Activated T-cell treated with anti-CD3 and anti-CD28 coated beads for 48 hours (primary cell): ENCODE measurements at places on chromosomes 4 and X.
A peak's percentile ranks its signal among the peaks of the same experiment; 100 is the strongest.

DNA sequence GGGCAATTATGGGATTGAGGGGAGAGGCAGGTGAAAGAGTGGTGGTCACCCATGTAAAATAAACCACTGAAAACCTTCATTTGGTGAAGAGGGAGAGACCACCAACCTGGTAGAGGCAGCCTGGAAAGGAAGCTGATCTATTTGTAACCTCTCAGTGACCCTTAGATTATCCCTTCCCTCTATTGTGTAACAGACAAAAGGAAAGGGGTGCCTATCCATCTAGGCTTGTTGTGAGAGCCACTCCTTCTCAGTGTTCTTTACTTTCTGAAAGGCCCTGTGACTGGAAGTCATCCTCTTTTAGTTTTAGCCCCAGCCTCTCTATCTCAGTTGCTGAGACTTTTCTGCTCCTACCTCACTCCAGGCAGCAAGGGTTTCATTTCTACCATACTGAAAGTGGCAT is 142.4 kb downstream of the TMEM164 start:
- no peak for DNase-seq

DNA sequence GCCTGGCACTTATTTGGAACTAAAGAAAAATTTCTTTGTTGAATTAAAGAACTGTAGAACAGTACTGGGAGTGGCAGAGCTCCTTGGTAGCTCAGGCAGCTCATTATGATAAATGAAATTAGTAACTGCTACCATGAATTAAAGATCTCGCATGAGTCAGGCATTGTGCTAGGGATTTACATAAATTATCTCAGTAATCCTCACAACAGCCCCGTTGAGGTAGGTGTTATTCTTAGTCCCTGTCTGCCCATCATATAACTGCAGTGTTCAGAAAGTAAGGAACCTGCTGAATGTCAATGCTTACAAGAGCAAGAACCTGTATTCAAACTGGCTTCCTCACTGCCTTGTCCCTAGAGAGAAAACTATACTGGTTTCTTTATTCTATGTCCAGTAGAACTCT is 108.3 kb downstream of the NLGN4X start:
- DNase-seq = no peak

- DNase-seq = no peak
Observed at GRCh38 chr4:127656047-127656680, 23.4 kb downstream of the INTU start.

- no peak for DNase-seq
Observed at GRCh38 chr4:8451440-8452182, 11.0 kb downstream of the TRMT44 start.

- no peak for DNase-seq
Observed at GRCh38 chr4:123507376-123507775, 110.8 kb downstream of the SPRY1 start.

DNA sequence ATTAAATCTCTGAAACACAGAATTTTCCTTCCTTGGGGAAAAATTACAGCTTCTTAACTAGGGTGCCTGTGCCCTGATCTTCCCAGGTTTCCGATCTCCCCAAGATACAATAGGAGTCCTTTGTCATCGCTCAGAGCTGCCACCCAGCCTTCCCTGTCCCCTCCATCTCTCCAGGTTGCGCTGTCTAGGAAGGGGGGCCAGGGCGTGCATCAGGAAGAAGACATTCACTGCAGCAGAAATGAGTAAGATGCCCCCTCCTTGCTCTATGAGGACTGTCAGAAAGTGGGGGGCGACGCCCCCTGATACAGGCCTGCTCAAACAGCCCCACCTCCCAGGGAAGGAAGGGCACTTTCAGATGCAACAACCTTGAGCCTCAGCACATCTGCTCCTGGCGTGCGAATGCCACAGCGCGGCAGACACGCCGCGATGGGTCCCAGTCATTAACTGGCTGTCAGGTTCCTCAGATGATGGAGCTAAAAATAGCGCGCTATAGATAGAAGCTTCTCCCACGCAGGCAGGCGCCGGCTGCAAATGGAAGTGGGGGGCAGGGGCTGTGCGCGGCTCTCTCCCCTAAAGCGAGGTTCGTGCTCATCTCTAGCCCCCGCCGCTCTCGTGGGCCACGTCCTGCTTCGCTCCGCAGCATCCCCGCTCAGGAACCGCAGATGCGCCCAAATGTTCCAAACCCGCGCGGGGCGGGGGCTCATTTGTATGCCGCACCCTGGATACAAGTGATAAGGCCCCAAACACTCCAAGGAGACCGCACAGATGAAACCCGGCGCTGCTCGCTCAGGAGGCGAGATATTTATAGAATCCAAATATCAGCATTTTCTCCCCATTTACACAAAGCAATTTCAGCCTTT is 57.6 kb upstream of the LGI2 start:
- DNase-seq = peak; percentile 1

DNA sequence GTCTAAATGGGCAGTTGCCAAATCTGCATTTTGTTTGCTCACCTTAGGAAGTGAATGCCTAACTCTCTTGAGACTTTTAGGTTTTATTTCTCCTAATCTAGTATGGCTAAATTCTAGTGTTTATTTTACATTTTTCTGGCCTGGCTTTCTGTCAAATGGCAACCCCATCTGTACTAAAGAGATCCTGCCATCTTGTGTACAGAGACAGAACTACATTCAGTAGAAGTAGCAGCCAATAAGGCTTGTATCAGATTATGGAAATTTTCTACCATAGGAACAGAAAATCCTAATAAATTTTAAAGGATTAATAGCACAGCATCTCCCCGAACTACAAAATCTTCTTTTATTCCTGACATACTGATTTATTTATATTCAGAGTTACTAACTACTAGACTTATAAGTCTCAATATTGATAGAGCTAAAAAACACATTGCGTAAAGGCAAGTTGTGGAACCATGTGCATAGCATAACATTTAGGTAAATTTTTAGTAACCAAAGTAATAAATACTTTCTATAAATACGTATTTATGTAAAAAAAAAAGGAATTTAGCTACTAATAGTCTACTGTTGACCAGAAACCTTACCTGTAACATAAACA is 45.5 kb downstream of the TMEM144 start:
- DNase-seq = no peak

DNA sequence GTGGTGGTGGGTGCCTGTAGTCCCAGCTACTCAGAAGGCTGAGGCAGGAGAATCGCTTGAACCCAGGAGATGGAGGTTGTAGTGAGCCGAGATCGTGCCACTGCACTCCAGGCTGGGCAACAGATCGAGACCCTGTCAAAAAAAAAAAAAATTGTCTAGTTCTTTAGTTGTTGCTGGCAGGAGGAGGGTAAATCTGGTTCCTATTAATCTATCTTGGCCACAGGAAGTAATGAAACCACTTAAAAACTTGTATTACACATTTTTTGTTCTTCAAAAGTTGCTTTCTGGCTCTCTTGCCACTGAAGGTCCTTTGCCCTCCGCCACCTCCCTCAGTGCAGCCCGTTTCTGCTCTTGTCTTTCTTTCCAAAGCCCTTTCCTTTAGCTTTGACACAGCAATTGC is 102.9 kb upstream of the ARSJ start:
- DNase-seq = no peak
